ENCODE measurements at places on chromosomes 2 and 18.

DNA sequence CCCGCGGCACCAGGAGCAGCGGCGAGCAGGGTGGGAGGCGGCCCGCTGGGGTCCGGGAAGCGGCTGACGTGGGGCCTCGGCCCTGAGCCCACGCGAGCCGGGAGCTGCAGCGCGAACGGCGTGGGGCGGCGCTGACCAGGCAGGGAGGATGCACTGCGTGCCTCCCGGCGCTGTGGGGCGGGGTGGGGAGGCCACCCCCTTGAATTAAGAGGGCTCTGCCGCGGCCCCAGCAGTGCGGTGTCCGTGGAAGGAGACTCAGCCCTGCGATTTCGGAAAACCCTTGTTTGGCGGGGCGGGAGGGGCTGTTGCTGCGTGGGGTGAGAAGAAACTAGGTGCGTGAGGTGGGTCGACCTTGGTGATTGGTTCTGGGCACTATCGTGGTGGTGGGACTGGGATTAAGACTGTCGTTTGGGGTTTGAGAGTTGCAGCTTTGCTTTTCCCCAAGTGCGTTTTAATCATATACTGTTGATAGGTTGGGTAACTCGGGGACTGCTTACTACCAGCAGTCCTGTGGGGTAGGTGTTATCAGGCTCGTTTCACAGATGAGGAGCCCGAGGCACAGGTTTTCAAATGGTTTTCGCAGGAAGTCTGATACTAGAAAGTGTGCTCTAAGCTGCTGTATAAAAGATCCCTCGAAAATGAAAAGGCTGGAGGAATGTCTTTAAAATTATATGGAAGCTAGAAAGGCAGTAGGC, 722 bp downstream of the ACSL3 start:
- peak; percentile 14 for DNase-seq

GRCh38 chr18:75211002-75211621, 515 bp downstream of the TSHZ1 start:
- DNase-seq = no peak

- DNase-seq = no peak
Observed at GRCh38 chr2:227098162-227098515, 65.9 kb downstream of the COL4A4 start.

- DNase-seq = no peak
Observed at GRCh38 chr2:12543978-12544558, 172.7 kb upstream of the TRIB2 start.

DNA sequence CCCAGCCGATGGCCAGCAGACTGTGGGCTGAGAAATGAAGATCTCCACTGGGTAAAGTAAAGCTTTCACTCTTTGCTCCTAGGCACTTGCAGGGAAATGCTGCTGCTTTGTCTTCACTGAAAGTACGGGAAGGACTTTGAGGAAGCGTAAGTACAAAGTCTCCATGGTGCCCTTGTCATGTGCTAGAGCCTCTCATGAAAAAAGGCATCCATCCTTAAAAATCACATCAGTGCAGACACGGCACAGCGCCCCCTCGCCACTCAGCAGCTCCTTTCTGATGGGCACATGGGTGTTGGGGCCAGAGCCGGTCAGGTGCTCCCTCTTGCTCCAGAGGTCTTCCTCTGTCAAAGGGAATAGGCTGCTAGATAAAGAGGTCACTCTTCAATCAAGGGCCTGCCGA, 109.0 kb upstream of the STPG4 start:
- no peak for DNase-seq

DNA sequence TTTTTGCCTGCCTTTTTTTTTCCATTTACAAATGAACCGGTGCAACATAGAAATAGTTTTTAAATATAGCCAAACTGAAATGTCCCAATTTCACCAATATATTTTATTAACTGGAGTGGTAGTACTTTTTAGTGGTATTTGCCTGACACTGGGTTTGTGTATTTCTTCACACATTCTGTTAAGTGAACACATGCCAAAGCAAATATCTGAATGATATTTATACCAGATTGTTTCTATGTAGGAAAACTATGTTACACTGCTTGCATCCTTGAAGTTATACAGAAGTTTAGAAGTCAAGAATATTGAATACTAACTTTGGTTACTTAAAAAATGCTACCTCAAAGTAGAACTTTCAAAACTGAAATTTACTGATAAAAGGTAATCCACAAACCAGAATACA, 19.4 kb upstream of the ITPRID2 start:
- no peak for DNase-seq

Measured in stimulated activated CD8-positive, alpha-beta memory T cell treated with anti-CD3 and anti-CD28 coated beads, Interleukin-2, amount 100 ng/mL, for 48 hours (primary cell).